ENCODE measurements at places on chromosomes 2 and 18.
A peak's percentile ranks its signal among the peaks of the same experiment; 100 is the strongest.

DNA sequence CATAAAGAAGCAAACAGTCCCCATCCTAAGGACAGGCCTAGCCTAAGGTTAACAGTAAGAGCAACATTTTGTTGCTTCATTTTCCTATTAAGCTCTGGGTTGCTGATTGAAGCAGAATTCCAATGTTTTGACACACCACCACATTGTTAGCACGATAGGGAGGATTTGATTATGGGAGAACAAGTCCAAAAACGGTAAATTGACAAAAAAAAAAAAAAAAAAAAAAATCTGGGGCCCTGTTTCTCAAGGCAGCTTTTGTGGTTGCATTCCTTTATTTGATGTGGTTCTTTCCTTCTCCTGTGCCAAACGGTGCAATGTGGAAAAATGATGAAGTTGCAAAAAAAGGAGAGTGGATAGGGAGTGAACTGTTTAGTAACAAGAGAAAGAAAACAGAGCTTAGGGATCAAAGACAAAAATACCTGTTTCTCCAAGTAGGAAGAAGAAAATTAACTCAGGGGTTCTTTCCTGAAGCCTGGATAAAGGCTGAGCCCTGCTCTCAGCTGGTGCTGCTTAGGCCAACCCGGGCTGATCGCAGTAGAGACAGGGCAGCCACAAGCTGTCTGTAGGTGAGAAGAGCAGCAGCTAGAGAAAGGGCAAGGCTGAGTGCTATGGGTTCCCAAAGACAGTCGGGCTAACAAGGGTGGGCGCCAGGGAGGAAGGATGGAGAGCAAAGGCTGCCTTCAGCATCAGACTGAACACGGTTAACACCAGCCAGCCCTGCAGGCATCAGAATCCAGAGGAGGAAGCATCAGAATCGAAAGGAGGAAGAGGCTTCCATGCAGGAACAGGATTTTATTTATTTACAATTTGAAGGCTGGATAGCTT, 167.8 kb upstream of the FOSL2 start:
- no peak for DNase-seq

- DNase-seq: no peak
These were observed 155.6 kb downstream of the QPCT start for GRCh38 chr2:37500031-37500430.

DNA sequence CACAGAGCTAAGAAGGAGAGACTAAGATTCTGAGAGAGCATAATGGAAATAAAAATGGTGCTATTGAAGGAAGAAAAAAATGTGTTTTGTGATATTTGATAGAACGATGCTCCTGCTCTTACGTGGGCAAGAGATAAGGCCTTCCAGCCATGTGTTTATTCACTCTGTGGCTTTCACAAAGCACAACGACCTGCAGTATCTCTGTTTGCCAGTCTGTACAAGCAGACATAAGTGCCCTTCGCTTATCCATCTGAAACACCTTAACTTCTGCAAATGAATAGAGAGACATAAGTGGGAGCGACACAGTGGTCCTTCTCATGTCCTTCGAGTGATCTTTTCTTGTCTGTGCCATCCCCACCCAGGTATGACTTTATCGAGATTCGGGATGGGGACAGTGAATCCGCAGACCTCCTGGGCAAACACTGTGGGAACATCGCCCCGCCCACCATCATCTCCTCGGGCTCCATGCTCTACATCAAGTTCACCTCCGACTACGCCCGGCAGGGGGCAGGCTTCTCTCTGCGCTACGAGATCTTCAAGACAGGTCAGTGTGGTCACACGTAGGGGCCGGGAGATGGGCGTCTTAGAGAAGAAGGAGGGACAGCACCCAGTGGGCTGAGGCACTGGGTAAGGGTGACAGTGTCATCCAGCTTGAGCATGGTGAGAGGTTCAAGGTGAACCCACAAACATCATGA, 33.7 kb downstream of the NRP2 start:
- DNase-seq: no peak

DNA sequence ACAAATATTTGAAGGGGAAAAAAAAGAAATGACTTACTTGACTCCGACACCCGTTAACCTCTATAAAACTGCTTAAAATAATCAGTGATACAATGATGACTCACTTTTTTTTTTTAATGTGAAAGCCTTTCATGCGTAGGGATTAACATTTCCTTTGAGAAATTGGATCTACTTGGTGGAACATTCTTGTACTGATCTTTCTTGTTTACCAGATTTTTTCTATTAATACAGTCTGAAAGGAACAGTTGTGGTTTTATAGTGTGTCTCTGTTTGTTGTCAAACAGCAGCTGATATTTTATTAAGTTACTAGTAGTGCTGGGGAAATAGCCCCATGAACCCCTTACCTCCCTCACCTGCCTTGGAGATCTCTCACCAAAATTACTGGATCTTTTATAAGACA, 40.2 kb upstream of the NEB start:
- no peak for DNase-seq

DNA sequence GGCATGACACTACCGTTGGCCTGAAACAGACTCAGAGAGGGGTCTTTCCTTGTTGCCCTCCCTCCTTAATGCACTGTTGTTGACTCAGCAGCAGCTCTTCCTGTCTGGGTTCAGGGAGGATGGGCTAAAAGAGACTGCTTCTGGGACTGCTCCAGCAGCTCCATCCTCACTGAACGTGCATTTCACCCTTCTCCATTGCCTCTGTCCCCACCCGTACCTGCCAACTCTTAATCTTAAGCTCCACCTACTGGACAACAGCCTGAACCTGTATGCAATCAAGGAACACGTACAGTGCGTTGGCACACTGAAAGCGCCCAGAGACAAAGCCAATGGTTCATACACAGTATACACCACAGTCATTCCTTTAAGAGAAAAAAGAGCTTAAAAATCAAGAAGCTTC, 230.8 kb upstream of the RAB6C start:
- peak; percentile 2 for DNase-seq

DNA sequence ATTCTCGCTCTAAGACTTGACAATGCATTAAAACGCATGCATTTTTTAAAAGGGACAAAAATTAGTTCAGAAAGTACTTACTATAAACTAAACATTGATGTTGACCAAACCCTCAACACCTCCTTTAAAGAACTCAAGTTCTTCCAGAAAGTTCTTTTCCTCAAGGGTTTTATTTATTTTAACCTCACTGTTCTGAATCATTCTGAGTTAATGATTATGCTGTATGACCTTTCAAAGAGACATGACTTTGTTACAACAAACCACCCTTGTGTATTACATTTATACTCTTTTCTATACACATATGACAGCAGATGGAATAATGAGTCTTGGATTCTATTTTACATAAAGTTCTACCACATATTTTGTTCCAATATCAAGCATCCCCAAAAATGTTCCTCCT, 139.8 kb upstream of the CCDC150 start:
- DNase-seq: no peak

DNA sequence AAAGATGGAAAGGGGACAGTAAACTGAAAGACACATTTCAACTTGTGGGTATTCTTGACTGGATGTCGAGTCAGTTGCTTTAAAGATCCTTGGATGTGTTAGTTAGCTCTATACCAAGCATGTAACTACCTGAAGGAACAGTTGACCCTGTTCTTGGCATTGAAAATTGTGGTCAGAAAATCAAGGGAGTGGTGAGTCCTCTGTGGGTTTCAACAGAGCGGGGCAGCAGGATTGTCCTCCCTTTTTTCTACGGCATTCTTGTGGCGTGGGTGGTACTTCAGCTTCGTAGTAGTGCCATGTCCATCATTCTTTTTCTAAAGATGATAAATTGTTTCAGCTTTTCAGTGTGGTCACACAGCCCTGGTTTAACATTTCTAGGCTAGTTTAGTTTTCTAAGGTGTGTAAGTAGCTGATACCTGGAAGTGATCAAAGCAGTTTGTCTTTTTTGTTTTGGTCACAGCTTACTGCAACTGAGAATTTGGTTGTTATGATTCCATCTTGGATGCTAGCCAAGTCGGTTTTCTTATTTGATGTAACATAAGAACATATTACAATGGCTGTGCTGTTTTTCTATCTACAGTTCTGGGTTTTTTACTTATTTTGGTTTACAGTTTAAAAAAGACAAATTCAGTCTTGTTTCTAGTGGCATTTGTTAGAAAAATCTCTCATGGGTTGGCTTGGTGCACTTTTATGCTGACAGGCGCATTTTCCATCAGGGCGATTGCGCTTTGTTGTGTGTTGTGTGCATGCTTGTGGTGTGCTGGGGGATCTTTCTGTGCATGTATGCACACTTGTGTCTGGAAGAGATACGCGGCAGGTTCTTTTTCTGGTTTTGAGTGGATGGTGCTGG, 84.7 kb downstream of the ZNF407 start:
- DNase-seq: no peak

DNA sequence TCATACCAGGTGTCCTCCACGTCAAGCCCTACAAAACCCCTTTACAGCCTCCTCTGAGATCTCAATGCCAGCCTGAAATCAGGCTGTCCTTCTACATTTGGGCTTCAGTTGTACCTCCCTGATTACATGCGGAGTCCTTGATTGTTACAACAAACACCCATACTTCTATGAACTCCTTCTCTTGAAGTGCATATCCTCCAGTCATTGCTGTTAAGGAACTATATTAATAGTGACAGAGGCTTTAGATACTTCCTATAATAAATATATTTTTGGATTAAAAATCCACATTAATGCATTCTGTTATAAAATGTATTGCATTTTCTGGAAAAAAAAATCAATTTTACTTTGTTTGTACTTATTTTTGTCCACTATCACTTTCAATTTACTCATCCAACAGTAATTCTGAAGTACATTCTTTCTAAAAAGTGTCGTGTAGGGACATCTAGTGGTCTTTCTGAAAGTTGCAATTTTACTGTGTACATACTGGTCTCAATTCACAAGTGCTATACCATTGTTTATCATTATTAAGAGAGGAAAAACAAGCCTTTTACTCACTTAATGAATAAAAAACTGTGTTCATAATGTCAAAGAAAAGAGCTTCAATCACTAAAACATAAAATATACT, 316.4 kb downstream of the DSEL start:
- peak; percentile 12 for DNase-seq

GRCh38 chr2:167177196-167177595, 288.9 kb downstream of the XIRP2 start:
- DNase-seq: no peak

- DNase-seq: no peak
These were observed 36.5 kb downstream of the KANSL3 start for GRCh38 chr2:96601382-96602292.

GRCh38 chr18:35588122-35588521, 6.6 kb downstream of the GALNT1 start:
- DNase-seq: no peak

- DNase-seq: no peak
These were observed 36.5 kb downstream of the PSMD14 start for GRCh38 chr2:161344692-161345091.

- no peak for DNase-seq
These were observed 187.8 kb upstream of the SIX3 start for GRCh38 chr2:44753552-44754285.

- no peak for DNase-seq
These were observed 7.1 kb downstream of the SULT1C4 start for GRCh38 chr2:108384662-108385393.

DNA sequence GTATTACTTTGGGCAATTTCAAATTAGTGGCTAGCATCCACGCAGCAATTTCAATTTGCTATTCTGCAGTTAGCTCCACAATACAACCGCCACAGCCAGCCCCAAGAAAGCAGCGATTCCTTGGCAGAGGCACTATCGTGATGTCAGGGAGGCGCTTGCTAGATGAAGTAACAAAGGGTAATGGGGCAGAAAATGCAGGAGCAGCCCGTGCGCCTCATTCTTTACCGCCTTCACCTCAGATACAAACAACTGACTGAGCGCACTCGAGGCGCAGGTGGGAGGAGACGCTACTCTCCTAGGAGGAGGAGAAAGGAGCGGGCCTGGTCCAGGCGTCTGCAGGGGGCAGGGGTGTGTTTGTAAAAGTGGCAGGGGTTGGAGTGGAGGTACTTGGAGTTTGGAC, 76.9 kb upstream of the ASB18 start:
- no peak for DNase-seq

DNA sequence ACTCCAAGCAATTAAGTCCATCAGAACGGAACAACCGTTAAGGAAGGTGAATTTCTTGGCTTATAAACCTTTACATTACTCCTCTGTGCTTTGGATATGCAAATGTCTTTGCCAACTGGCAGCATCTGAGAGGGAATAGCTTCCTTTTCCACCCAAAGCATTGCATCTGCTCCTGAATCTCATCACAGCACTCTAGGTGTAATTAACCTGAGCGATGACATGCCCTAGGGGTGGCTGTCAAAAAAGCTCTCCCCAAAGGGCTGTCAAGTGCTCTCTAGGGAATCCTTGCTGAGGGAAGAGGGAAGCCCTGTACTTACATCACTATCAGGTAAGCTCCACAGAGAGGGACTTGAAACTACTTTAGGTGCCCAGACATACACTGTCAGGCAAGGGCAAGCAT, 5.5 kb upstream of the SMARCAL1 start:
- peak; percentile 24 for DNase-seq

GRCh38 chr18:79863161-79864005, 65.6 kb downstream of the KCNG2 start:
- DNase-seq: no peak

GRCh38 chr2:86623043-86623493, 597 bp downstream of the RNF103 start:
- no peak for DNase-seq

DNA sequence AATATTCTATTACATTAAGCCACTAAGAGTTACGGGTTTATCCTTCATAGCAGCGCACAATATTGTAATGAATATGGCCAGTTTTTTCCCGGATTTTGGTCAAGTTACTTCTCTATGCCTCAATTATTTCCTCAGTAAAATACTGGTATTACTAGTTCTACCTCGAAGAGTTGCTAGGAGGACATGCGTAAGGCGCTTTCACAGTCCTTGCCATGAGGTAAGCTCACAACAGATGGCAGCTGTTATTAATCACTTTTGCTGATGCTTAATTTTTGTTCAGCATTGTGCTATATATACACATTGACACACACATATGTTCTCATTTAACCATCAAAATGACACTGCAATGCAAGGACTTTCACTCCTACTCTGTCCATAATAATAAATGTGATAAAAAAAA, 101.5 kb downstream of the SCG2 start:
- no peak for DNase-seq

GRCh38 chr2:158969715-158970240, 1.3 kb downstream of the TANC1 start:
- no peak for DNase-seq

- no peak for DNase-seq
These were observed 10.4 kb downstream of the ERFE start for GRCh38 chr2:238169048-238169707.

GRCh38 chr2:129712676-129712985, 266.8 kb upstream of the RAB6C start:
- DNase-seq: no peak

GRCh38 chr2:222307143-222307756, 8.5 kb upstream of the PAX3 start:
- DNase-seq: no peak

GRCh38 chr18:46276748-46277147, 172.6 kb downstream of the HAUS1 start:
- DNase-seq: no peak

DNA sequence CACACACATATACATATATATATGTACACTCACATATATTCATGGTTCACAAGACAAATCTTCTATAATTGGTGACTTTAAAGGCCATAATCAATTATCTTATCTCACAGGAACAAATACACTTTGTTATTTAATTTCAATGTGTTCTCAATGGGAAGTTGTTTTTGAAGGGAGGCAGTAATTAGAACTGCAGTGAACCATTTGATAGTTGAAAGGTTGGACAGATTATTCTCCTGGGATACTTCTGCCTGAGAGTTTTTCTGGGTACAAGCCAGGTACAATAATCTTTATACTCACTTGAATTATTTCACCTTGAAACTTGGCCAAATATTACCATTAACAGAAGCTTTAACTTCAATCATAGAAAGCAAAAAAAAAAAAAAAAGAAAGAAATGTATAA, 546.6 kb upstream of the LRRTM4 start:
- no peak for DNase-seq

- DNase-seq: no peak
These were observed 478.4 kb upstream of the HS6ST1 start for GRCh38 chr2:128797092-128797491.

All from NCI-H187 treated with DMSO at 0.1 percent for 48 hours (cell line).